ENCODE measurements at places on chromosomes 13 and 19. TPM values are rescaled to one million over a fixed set of nuclear protein-coding genes. Genes with fewer than 3 reads are reported as not detected.

- H3K36me3 ChIP-seq = no peaks in the 10 kb centered on the region
Measured at GRCh38 chr19:42169486-42170413, 37.5 kb upstream of the POU2F2 start.

GRCh38 chr13:71493189-71493588 is 373.8 kb downstream of the DACH1 start:
- H3K27me3 ChIP-seq = no peaks in the 10 kb centered on the region
- H3K4me3 ChIP-seq = no peak overlapping the region
- no peak overlapping the region for H3K27ac ChIP-seq
- no peak for DNase-seq

- DNase-seq = peak; percentile 5
- H3K27ac ChIP-seq = peak overlapping the region; percentile 94
- no peaks in the 10 kb centered on the region for H3K36me3 ChIP-seq
- H3K4me1 ChIP-seq = peaks cover 23% of the 10 kb centered on the region
Measured at GRCh38 chr13:79405501-79405830, 589 bp downstream of the RBM26 start.

GRCh38 chr19:52734331-52734892 is 432 bp downstream of the ZNF611 start:
- peak; percentile 13 for DNase-seq
- peak overlapping the region; percentile 72 for H3K4me3 ChIP-seq
- H3K27me3 ChIP-seq = no peaks in the 10 kb centered on the region
- no peaks in the 10 kb centered on the region for H3K4me1 ChIP-seq
- peak overlapping the region; percentile 71 for H3K27ac ChIP-seq

The ZNF506 gene
- 11.1 TPM for total RNA-seq

The ZNF345 gene
- total RNA-seq = 1.4 TPM

The LILRB3 gene
- total RNA-seq = 2.6 TPM

The PRSS57 gene
- total RNA-seq = not detected
